ENCODE measurements at places on chromosomes 4 and X.
A peak's percentile ranks its signal among the peaks of the same experiment; 100 is the strongest.

DNA sequence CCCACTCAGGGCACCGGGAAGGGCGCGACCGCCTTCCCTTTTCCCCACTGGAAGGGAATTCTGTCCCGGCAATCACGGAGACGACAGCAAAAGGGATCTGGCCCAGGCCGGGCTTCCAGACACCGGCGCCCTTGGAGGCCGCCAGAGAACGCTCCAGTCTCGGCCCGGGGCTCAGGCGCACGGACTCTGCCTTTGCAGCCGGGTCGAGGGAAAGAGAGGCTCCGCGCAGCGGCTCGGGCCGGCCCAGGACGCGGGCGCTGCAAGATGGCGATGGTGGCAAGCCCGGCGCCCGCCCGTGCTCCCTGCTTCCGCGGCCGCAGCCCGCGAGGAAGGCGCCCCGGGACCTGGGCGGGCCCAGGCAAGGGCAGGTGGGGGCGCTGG, 1.1 kb downstream of the CTBP1 start:
- no peak for DNase-seq

GRCh38 chr4:45741897-45742296, 382.0 kb downstream of the GABRG1 start:
- no peak for DNase-seq

DNA sequence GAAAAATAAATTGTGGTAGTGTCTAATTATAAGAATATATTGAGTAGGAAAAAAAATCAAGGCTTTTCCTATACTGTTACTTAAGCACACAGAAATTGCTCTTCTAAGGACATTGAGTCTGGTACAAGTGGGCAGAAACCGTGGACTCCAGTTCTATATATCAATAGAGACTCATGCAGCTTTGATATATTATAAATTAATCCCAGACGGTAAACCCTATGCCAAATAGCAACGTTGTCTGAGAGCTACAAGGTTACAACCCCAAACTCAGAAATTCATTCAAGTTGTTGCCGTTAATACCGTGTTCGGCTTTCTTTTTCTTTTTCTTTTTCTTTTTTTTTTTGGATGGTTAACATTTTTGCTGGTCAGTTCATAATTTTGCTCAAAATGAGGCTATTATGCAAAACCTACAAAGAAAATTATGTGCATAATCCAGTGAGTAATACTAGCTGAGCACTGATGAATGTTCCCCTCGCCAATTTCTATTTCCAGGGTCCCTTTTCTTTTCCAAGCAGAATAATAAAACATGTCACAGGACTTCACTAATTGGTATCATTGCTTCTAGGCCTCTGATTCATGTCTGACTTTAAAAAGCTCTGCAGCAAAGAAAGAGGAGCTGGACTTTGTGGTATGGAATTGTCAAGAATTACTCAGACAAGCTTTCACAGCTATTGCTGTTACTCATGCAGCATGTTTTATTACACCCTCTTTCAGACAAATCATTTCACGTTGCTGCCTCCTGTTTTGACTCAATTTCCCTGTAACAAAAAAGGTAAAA, 737.7 kb downstream of the NLGN4X start:
- no peak for DNase-seq

- DNase-seq, result no peak
Observed at GRCh38 chrX:133516686-133517085, 101.4 kb upstream of the GPC4 start.

GRCh38 chr4:77773101-77773500, 46.1 kb downstream of the CNOT6L start:
- peak; percentile 45 for DNase-seq

DNA sequence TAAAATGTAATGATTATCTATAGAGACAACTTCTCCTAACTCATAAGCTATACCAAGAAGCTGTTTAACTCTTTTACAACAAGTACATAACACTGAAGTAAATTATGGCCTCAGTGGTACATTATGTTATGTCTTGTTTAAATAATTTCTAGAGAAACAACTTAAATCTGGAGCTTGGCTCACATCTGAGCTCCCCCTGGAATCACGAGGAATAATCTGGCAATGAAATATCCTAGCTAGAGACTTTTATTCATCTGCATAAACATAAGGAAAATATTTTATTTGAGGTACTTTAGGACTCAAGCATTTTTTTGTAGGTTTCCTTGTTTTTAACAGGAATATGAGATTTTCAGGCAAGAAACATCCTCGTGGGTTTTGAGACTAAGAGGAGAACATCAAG, 354.7 kb upstream of the SLC7A11 start:
- DNase-seq, result no peak
